ENCODE measurements at places on chromosomes 16 and 17.

DNA sequence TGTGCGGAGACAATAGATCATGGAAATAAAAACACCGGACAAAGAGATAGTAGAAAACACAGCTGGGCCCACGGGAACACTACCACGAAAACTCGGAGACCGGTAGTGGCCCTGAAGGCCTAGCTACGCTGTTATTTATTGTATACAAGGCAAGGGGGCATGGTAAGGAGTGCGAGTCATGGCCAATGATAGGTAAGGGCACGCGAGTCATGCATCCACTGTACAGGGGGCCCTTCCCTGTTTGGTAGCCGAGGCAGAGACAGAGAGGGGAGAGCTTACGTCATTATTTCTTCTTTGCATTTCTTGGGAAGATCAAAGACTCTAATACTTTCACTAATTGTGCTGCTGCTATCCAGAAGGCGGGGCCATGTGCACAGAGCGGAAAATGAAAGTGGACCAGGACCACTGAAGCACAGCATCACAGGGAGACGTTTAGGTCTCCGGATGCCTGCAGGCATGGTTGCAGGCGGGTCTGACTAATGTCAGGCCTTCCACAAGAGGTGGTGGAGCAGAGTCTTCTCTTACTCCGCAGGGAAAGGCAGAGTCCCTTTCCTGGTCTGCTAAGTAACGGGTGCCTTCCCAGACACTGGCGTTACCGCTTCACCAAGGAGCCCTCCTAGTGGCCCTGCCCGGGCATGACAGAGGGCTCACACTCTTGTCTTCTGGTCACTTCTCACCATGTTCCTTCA, 74.4 kb upstream of the ARL4D start:
- H3K4me3 ChIP-seq: 0 out of 2 replicates have a peak overlapping the region, but pooled peaks have one; percentile 19
- peak; percentile 35 for DNase-seq
- no peaks in the 10 kb centered on the region for H3K27me3 ChIP-seq

DNA sequence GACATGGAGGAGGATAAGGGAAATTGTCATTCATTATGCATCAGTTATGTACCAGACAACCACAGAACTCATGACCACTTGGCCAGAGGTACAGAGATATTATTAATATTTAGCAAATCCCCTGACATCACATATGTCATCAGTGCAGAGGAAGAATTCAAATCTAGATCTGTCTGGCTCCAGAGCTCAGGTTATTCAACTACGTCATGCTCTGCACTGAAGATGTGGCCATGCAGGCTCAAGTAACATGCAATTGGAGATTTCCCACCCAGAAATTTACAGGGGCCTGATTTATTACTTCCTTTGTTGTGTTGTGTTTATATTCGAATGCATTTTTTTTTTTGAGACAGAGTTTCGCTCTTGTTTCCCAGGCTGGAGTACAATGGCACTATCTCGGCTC, 224.3 kb downstream of the HS3ST4 start:
- H3K27ac ChIP-seq: no peak overlapping the region
- no peaks in the 10 kb centered on the region for H3K27me3 ChIP-seq
- no peaks in the 10 kb centered on the region for H3K36me3 ChIP-seq
- H3K4me3 ChIP-seq: no peak overlapping the region
- H3K4me1 ChIP-seq: no peaks in the 10 kb centered on the region

- H3K27me3 ChIP-seq: no peaks in the 10 kb centered on the region
- H3K27ac ChIP-seq: no peak overlapping the region
- H3K36me3 ChIP-seq: no peaks in the 10 kb centered on the region
- H3K4me3 ChIP-seq: no peak overlapping the region
- no peaks in the 10 kb centered on the region for H3K4me1 ChIP-seq
- no peak for DNase-seq
These were observed 9.3 kb downstream of the SLC47A2 start for GRCh38 chr17:19706791-19707727.

DNA sequence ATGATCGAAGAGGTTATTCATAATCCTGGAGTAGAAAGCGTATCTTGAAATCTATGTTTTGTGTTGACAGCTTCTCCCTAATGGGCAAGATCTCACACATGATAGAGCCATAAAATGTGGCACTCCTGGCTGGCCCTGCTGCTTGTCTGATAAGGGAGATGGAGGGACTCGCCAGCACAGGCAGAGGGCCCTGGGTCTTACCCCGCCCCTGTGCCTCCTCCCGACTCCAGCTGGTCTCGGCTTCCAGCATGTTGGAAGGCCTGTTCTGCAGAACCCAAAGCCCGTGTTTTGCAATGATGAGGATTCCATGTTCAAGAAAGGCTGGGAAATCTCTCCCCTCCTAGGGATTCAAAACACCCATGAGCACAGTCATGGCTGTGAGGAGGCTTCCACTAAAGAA, 106.7 kb upstream of the SDK2 start:
- DNase-seq: no peak
- H3K36me3 ChIP-seq: no peaks in the 10 kb centered on the region
- H3K27me3 ChIP-seq: no peaks in the 10 kb centered on the region
- no peaks in the 10 kb centered on the region for H3K4me1 ChIP-seq

- H3K36me3 ChIP-seq: no peaks in the 10 kb centered on the region
- no peak for DNase-seq
- no peak overlapping the region for H3K27ac ChIP-seq
These were observed 113.8 kb downstream of the ABCC12 start for GRCh38 chr16:48041981-48042421.

- H3K4me1 ChIP-seq: peaks cover 38% of the 10 kb centered on the region
- DNase-seq: no peak
- peaks cover 11% of the 10 kb centered on the region for H3K36me3 ChIP-seq
- H3K27me3 ChIP-seq: no peaks in the 10 kb centered on the region
- H3K27ac ChIP-seq: no peak overlapping the region
These were observed 24.9 kb downstream of the CDC42EP4 start for GRCh38 chr17:73286863-73287296.

DNA sequence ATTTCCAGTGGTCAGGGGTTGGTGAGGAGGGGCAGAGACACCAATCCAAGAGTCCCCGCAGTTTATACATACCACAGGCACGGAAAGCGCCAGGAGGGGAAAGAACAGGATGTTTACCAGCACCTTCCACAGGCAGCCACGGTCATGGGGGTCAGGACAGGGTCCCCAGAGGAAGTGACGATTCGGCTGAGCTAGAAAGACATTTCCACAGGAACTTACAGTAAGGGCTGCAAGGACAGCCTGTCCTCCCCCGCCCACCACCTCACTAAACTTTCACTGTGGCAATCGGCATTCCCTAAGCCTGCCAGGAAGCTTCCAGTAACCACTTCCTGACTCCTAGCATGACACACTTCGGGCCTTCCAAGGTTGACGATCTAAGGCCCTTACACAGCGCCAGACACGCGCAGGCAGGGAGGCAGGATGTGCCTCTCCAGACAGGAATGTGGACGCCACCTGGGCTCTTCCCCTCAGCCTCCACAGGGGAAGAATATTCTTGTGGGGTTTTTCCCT, 1.2 kb upstream of the MT2A start:
- no peak overlapping the region for H3K4me3 ChIP-seq
- peaks cover 25% of the 10 kb centered on the region for H3K4me1 ChIP-seq
- H3K36me3 ChIP-seq: no peaks in the 10 kb centered on the region
- DNase-seq: no peak

GRCh38 chr16:84103678-84104077, 13.1 kb downstream of the MBTPS1 start:
- no peak overlapping the region for H3K27ac ChIP-seq
- no peak overlapping the region for H3K4me3 ChIP-seq
- no peaks in the 10 kb centered on the region for H3K4me1 ChIP-seq
- DNase-seq: no peak
- no peaks in the 10 kb centered on the region for H3K36me3 ChIP-seq

DNA sequence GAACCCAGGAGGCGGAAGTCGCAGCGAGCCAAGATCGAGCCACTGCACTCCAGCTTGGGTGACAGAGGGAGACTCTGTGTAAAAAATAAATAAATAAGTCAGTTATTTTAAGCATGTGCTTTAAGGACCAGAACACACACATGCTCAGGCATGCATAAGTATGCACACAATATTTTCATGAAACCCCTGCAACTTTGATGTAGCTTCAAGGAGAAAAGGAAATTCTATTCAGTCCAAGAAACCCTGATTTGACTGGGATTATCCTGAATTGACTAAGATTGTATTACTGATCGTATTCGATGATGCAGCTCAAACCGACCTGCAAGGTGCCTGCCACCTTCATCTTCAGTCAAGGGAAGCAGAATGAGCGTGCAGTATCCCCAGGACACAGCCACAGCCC, 841 bp downstream of the TEKT5 start:
- no peak overlapping the region for H3K27ac ChIP-seq
- no peaks in the 10 kb centered on the region for H3K27me3 ChIP-seq
- no peaks in the 10 kb centered on the region for H3K4me1 ChIP-seq
- no peak overlapping the region for H3K4me3 ChIP-seq
- no peaks in the 10 kb centered on the region for H3K36me3 ChIP-seq

DNA sequence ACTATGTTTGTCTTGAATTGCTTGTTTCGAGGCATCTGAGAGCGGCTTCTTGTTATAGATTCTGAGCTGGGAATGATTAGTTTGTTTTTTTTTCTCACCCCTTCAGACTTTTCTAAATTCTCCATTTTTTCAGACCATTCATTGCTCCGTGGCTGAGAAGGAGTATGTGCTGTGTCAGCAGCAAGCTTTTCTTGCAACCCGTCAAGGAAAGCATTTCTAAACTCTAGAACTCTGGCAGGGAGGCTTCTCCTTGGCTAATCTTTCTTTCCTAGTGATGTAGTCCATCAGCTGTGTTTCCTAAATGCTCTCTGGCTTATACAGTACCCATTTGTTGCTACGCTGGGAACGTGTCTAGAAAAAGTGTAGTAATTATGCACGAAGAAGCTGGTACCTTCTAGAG, 133.5 kb downstream of the FTO start:
- no peaks in the 10 kb centered on the region for H3K36me3 ChIP-seq
- no peak for DNase-seq
- H3K27me3 ChIP-seq: no peaks in the 10 kb centered on the region
- peaks cover 4% of the 10 kb centered on the region for H3K4me1 ChIP-seq
- no peak overlapping the region for H3K27ac ChIP-seq

DNA sequence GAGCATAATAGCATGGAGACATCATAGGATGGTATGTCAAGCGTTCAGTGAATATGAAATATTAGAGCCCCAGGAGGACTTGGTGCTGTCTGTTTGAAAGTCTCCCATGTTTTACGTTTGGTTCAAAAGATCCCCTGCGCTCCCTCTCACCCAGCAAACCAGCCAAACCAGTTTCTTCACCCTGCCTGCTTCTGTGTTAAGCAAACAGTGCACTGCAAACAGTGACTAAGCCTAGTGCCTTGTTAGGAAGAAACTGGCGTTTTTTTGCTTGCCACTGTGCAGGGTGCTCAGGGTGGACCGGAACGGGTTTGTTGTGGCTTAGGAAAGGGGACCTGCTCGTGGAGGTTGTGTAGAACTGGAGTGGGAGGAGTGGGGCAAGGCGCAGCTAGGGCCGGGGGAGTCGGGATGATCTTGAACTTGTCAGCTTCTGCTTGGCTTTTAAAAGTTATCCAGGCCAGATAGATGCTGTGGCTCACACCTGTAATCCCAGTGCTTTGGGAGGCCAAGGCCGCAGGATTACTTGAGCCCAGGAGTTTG, 7.7 kb downstream of the CDH1 start:
- H3K36me3 ChIP-seq: no peaks in the 10 kb centered on the region
- H3K27ac ChIP-seq: no peak overlapping the region
- peaks cover 19% of the 10 kb centered on the region for H3K4me1 ChIP-seq
- no peak overlapping the region for H3K4me3 ChIP-seq

GRCh38 chr17:80191865-80192661, 22.2 kb downstream of the CARD14 start:
- no peaks in the 10 kb centered on the region for H3K36me3 ChIP-seq
- DNase-seq: no peak
- no peak overlapping the region for H3K27ac ChIP-seq
- H3K4me3 ChIP-seq: no peak overlapping the region
- H3K4me1 ChIP-seq: no peaks in the 10 kb centered on the region

- H3K36me3 ChIP-seq: no peaks in the 10 kb centered on the region
- H3K4me1 ChIP-seq: no peaks in the 10 kb centered on the region
These were observed 9.3 kb downstream of the CCDC40 start for GRCh38 chr17:80045703-80046102.

- no peaks in the 10 kb centered on the region for H3K27me3 ChIP-seq
- H3K27ac ChIP-seq: no peak overlapping the region
- no peaks in the 10 kb centered on the region for H3K4me1 ChIP-seq
- no peak overlapping the region for H3K4me3 ChIP-seq
These were observed 23.5 kb upstream of the DNAJA2 start for GRCh38 chr16:46996952-46997458.

DNA sequence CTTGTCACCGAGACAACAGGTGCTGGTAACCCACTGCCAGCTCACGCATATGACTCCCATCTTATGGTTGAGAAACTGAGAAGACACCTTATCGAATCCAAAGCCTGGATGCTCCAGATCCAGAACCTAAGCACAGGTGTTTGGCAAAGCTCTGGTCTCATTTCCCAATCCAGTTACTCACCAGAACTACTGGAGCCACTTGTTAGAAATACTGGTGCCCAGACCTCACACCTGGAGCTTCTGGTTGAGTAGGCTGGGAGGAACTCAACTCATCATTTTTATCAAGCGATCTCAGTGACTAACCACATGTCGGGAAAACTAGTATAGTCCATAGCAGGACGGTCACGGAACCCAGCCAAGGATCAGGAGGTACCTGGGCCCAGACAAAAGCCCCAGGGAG, 86.7 kb upstream of the RCVRN start:
- H3K36me3 ChIP-seq: no peaks in the 10 kb centered on the region
- no peak overlapping the region for H3K27ac ChIP-seq
- H3K4me1 ChIP-seq: peaks cover 4% of the 10 kb centered on the region
- H3K4me3 ChIP-seq: no peak overlapping the region
- DNase-seq: no peak

GRCh38 chr17:17685775-17686291, 4.6 kb downstream of the RAI1 start:
- H3K27ac ChIP-seq: peak overlapping the region; percentile 55
- H3K27me3 ChIP-seq: no peaks in the 10 kb centered on the region
- peak overlapping the region; percentile 53 for H3K4me3 ChIP-seq
- H3K4me1 ChIP-seq: peaks cover 50% of the 10 kb centered on the region
- no peaks in the 10 kb centered on the region for H3K36me3 ChIP-seq

All from GM12878 (cell line).